ENCODE measurements at places on chromosomes 13 and 19.

GRCh38 chr13:33040090-33040489 lies 23.9 kb downstream of the KL start:
- DNase-seq: no peak

- peak; percentile 11 for DNase-seq
These were observed 54.3 kb downstream of the SLAIN1 start for GRCh38 chr13:77751513-77752456.

- DNase-seq: no peak
These were observed 21.2 kb downstream of the ZNF675 start for GRCh38 chr19:23665651-23666410.

DNA sequence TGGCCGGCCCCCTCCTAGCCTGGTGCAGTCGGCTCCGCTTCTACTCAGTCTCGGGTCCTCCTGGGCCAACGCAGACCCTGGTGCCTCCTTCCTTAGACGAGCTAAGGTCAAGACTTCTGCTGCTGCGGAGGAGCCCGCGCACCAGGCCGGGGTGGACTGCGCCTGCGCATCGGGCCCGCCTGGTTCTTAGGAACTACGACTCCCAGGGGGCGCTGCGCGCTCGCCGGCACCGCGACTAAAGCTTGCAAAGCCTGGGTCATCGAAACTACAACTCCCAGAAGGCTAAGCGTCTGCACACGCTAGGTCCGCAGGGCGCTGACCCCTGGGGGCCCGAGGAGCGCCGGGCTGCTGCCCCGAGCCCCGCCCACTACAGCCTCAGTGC lies at the start of gene ZNF835:
ZNF835 (minus strand) TSS at position 145 of the 382 bp plus-strand sequence. CDS start 6,559 bp downstream, outside the sequence.
- no peak for DNase-seq

DNA sequence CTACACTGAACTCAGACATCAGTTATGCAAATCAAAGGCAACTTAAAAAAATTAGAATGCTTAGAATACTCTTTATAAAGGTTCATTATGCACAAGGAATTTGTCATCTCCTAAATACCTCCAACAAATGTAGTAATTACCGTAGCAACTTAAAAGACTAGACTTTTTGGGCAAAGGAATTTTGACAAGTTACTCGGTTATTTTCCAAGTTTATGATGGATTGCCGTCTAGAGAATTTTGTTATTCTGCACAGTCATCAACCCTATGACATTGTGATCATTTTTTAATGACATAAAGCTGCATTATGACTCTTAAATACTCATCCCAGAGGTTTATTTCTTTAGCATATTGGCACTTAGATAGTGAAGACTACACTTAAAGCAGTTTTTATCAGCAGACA lies 71.9 kb downstream of the TRPC4 start:
- peak; percentile 48 for DNase-seq

DNA sequence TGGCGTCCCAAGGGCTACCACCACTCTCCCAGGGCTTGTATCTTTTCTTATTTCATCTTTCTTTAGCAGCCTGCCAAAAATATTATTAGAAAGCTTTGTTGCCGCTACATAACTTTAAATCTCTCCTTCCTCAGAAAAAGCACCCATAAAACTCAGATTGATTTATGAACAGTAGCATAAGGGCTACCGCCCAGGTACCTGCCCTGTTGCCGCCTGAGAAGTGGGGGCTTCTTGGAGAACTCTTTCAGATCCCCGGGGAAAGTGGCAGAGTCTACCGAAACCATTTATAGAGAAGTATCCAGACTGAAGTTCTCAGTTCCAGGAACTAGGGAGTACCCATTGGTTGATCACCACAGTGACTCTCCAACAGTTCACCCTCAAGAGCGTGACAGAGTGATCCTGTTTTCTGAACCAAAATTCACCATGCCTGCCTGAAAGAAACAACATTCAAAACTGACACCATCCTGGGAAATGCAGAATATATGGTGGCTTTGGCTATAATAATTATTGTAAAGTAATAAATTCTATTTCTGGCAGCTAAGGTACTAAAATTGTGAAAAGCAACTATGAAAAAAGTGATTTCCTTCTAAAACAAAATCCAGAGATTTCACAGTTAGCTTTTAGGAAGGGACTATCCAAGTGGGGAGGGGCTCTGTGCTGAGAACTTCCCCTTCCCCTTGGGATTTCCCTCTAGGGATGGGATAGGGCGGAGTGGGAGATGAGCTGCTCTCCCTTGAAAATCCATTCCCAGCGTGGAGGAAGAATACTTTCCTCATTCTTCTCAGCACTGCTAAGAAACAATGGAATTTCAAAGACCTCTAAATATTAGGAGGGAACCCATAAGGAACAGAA lies 877 bp upstream of the N4BP2L1 start:
- no peak for DNase-seq

DNA sequence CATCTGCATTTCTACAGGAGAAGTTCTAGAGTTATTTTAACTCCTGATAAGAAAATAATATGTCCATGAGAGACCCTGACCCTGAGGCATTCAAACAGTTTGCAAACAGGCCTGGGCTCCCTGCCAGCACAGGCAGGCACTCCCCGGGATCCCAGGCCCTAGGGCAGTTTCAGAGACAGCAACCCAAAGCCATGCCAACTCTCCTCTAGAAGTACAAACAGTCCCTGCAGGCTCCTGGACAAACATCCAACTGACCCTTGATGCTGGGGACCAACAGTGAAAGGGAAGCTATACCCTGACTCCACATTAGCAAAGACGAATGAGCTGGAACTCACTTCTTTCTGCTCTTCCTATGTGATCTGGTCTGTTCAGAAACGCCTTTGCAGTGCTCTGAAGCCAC lies 44.8 kb downstream of the CCDC70 start:
- DNase-seq: no peak

GRCh38 chr19:11519138-11519537 lies 9.8 kb downstream of the ECSIT start:
- no peak for DNase-seq

- no peak for DNase-seq
These were observed 110.3 kb downstream of the GGACT start for GRCh38 chr13:100478107-100478809.

DNA sequence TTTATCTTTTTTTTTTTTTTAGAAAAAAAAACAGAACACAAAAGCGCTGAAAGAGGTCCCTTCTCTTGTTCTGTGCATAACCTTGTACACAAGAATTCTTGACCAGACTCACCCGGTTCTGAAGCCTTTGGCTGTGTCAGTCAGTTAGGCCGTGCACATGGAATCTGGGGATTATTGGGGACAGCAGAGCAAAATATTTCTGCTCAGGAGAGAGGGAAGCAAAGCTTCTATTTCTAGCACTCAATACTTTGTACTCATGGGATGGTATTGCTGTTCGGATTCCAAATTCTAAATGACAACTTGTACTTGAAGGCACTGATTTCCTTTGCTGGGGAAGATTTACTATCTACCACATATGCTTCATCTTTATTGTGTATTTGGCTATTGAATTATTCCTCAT lies 272.7 kb downstream of the NHLRC3 start:
- no peak for DNase-seq

DNA sequence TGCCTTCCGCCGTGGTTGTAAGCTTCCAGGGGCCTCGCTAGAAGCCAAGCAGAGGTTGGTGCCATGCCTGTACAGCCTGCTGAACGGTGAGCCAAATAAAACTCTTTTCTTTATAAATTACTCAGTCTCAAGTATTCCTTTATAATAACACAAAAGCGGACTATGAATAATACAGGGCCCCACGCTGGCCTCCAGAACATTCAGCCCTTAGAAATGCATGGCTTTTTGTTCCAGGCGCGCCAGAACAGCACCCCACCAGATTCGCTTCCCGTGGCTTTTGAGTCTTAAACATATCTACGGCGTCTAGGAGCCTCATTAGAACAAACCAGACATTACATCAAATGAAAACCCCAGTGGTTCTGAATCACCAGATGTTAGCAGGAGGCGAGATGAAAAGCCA lies 75.1 kb downstream of the SLC15A1 start:
- peak; percentile 49 for DNase-seq

- DNase-seq: peak; percentile 89
These were observed 87.2 kb upstream of the TNFSF11 start for GRCh38 chr13:42486711-42487198.

GRCh38 chr19:38210458-38210987 lies 13.5 kb downstream of the DPF1 start:
- no peak for DNase-seq

GRCh38 chr13:44498502-44498901 lies 77.6 kb downstream of the TSC22D1 start:
- DNase-seq: no peak

DNA sequence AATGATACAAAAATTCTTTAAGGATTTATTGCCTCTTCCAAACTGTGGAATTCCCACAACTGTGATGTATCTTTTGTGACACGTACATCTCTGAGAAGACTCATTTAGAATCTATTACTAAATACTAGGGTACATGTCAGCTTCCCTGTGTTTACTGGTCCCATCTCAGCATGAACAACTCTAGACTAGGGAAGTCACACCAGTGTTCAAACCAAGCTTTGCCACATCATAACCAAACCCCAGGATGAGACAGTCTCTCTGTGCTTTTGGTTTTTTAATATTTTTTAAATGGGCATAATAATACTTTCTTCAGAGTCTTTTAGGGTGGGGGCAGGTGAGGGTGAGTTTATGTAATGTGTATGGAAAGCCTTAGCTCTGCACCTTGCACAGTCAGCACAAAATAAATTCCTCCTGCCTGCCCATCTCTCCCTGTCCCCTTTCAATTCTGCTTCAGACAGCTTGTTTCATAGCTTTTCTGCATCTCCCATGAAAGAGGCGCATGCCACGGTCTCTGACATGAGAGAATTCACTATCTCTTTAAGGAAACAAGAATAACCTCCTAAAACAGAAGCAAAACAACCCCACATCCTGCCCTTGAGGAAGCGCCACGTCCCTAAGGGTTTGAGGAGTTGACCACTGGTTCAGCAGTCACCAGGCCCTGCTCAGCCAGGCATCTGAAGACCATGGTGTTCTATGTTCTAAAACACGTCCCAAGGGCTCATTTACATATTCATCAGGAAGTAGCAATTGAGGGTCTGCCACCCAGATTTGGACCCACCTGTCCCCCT lies 174.5 kb downstream of the USP12 start:
- DNase-seq: no peak

DNA sequence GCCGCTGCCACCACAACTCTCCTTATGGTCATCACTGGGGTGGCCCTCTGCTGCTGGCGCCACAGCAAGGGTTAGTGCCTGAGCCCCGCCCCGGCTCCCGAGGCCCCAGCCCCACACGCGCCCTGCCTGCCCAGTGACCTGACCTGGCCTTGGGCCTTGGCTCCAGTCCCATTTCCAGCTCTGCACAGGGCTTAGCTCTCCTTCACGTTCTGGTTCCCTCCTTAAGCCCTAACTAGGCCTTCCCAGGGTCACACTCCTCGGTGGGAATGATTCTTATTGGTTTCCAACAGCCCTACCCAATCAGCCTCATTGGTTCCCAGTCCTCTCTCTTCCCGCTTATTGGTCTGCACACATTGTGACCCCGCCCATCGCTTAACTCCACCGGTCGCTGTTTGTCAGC lies 5.8 kb downstream of the KIRREL2 start:
- DNase-seq: no peak

DNA sequence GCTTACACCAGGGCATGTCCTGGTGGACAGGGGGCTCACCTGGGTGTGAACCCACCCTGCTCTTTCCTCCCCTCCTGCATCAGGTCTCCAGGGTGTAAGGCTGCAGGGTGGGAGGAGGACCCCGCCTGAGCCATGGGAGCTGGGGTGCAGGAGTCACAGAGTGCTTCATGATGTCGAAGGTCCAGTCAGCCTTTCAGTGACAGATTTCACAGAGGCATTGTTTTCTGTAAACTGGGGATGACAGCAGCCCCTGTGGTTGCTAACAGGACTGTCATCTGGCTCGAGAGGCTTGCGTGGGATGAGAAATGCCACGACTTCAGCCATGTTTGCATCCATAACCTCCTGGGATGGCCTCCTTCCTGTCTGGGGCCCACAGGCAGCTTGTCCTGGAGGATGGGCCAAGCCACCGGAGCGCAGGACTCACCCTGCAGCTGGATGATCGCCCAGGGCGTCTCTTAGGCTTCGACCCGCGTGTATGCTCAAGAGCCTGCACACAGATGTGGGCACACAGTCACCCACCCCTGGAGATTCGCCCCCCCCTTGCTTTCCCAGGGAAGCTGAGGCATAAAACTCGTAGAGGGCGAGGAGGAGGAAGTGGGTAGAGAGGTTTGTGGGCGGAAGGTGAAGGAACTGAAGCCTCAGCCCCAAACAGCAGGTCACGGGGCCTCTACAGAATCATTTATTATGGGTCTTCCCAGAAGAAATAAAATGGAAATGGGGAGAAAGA lies 4.9 kb downstream of the NANOS3 start:
- DNase-seq: no peak

DNA sequence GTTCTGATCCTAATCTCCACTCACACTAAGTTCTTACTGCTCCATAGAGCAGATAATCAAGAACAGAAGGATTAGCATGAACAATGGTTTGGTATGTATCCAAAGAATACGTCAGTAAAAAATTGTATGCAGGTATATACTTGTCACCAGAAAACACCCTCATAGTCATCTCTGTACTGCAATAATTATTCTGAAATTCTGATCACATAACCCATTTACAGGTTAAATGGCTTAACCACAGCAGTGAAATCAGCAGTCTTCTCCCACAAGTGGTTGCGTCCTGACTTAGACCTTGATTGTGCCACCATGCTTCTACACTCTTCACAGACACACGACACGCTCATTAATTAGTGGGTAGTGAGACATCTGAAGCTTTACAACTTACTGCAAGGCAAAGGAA lies 50.9 kb downstream of the LNX2 start:
- no peak for DNase-seq

DNA sequence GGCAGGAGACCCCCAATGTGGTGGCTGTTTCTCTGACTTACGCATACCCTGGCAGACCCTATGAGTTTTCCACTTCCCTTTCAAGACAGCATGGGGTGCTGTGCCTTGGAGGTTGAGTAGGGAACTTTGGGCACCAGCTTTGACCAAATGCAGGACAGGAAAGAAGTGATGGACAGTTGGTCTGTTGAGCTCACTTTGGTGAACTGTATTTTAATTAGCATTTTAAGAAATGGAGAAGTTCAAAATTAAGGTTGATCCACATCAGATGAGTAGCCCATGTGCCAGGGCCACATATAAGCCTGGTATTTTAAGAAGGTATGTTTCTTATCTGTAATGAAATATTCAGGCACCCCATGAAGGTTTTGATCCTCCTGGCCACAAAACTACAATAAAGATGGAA lies 46.1 kb upstream of the RAP2A start:
- no peak for DNase-seq
